ENCODE measurements at places on chromosomes 16 and 17.

DNA sequence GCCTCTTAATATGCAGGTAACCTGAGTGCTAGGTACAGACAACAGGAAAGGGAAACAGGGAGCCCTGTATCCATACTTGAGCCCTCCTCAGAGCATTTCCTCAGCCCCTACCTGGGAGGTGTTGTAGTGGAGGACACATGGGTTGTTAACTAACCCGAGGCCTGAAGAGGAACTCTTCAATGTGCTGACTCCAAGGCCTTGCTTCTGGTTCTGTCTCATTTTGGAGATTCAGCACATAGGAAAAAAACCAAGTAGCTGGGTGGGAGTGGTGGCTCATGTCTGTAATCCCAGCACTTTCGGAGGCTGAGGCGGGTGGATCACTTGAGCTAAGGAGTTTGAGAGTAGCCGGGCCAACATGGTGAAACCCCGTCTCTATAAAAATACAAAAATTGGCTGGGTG, 24.8 kb downstream of the SNX11 start:
- no peak for DNase-seq

- no peak for DNase-seq
These were observed 9.1 kb downstream of the NLE1 start for GRCh38 chr17:35132816-35133550.

DNA sequence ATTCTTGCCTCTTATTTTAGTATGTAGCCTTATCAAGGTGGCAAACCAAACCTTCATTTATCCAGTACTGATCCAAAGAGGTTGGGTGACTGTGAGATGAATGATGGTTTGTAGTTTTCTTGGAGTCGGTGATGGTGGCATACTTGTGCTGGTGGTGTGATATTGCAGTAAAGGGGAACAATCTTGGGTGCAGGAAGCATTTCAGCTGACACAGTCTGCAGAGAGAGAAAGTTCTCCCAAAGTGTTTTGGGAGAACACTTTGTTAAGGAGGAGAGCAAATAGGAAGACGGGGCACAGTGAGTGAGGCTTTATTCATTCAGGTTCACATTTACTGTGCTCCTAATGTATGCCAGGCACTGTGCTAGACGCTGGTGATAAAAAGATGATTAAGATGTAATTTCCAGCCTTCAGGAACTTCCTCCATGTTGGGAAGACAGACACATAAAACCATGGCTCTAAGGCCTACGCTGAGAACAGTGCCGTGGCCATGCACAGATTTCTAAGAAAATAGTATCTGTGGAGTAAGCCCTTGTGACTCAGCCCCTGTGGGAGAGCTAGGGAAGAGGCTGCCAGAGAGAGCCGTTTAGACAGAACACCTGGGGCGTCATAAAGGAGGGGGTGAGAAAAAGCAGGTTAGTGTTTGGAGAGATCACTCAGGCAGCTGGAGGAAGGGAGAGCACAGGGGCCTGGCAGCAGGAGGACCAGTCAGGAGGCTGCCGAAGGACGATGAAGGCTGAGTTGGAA, 13.8 kb downstream of the HEATR3 start:
- no peak for DNase-seq

DNA sequence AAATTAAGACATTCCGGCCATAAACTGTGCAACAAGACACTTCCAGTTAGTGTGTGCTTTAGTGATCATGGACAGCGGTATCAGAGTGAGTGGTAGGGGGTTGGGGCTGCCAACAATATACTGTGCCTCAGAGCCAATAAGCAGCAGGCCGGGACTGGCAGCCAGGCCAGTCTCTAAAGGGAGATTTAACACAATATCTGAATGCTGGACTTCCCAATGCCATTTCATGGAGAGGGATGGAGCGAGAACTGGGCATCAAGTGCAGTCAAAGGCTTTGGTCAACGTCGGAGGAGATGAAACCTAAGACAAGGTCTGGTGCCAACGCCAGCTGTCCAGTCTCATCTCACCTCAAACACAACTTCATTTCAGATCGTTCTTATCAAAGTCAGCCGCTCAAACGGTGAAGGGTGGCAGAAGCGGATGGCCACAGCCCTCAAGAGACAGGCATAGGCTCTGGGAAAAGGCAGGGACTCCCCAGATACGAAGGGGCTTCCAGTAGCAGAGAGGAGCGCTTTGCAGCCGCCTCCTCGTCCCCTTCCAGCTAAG, 935 bp downstream of the USP32 start:
- DNase-seq: no peak

DNA sequence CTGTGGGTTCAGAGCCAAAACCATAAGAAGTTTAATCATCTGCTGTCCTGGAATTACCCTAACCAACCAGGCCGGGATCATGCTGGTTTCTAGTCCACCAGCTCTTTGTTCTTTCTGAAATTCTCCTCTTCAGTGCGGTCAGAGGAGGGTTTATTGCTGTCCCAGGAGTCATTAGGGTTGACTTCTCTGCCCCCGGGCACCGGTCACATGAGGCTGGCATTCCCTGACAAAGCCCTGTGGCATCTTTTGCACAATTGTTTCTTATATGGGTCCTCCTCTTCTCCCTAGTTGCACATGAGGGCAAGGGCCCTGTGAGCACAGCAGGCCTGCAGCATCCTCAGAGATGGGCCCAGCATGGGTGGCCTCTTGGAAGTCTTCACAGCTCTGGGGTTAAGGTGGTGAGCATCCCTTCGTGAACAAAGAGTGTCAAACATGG, 243.9 kb downstream of the IRF8 start:
- no peak for DNase-seq

GRCh38 chr17:79624718-79625478, 14.0 kb upstream of the RBFOX3 start:
- DNase-seq: no peak

GRCh38 chr17:38891441-38891840, 21.6 kb downstream of the LASP1 start:
- DNase-seq: no peak

- no peak for DNase-seq
These were observed 140.6 kb upstream of the TNRC6C start for GRCh38 chr17:77817953-77818352.

- DNase-seq: peak; percentile 65
These were observed 192.4 kb upstream of the GSE1 start for GRCh38 chr16:85420501-85421337.

DNA sequence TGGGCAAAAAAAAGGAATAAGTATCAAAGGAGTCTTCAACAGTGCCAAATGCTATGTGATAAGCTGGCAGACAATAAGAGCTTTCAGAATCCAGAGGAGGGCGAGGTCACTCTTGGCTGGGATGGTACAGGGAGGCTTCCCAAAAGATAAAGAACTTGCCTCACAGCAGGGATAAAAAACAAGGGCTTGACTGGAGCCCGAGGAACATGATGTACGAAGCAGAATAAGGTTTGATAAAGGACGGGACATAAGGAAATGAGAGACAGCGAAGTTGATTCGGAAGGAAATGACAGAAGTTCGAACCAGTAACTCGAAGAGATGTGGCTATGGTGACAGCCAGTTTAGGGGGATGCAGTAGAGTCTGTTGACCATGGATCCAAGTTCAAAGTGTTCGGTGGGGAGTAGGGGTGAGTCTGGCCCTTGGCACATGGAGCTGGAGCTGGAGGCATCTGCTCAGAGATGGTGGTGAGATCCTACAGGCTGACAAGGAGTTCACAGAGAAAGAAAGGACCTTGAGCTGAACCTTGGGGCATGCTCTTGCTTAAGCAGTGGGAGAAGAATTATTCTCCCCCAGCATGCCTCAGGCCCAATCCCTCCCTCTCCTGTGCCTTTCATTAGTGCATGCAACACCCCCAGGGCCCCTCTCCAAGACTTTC, 137.6 kb upstream of the RCVRN start:
- no peak for DNase-seq

DNA sequence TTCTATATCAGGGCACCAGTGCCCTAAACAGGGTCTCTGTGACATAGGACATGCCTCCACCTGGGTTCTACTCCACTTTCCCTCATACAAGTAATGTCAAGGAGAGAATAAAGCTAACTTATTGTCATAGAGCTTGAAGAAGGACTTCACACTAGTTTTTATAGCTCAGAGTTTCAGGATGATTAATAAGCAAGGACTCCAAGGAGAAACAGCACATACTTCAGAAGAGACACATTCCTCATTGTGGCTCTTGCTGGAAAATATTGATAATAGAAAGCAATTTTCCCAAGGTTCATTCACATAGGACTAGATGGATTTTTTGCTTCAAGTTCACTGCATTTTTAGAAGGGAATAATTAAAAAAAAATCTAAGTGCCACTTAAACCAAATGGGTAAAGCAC, 133.3 kb downstream of the CA10 start:
- no peak for DNase-seq

GRCh38 chr16:86626284-86626683, 47.9 kb downstream of the FOXL1 start:
- DNase-seq: no peak

DNA sequence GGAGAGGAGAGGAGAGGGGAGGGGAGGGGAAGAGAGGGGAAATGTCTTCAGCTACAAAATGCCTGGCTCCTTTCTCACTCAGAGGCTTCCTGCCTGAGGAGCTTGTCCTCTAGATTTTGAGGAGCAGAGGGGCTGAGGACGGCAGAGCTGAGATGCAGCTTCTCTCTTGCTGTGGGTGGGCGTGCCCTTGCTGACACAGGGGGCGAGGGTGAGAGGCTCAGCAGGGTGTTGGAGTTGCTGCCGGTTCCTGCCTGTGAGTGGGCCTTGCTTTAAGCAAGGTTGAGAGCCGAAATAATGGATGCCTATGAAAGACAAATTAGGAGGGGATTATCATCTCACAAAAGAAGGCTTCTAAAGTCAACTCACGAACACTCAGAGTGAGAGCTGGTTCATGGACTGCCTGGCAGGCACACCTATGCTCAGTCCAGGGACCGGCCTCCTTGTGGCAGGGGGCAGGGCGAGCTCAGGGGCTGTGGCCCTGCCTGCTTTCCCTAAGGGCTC, 215.6 kb downstream of the MSI2 start:
- no peak for DNase-seq

DNA sequence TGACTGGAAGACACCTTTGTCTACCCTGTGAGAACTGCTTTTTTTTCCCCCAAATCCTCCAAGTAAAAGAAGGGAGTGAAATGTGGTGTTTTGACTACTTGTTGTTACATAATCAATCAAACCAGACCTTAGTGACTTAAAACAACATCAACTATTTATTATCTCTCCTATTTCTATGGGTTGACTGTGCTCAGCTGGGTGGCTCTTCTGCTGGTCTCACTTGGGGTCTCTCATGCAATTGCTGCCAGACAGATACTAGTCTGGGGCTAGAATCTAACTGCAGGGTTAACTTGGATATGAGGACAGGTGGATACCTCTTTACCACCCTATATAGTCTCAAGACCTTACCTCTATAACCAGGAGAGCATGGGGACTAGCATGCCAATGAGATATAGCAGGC, 141.3 kb downstream of the SALL1 start:
- no peak for DNase-seq

DNA sequence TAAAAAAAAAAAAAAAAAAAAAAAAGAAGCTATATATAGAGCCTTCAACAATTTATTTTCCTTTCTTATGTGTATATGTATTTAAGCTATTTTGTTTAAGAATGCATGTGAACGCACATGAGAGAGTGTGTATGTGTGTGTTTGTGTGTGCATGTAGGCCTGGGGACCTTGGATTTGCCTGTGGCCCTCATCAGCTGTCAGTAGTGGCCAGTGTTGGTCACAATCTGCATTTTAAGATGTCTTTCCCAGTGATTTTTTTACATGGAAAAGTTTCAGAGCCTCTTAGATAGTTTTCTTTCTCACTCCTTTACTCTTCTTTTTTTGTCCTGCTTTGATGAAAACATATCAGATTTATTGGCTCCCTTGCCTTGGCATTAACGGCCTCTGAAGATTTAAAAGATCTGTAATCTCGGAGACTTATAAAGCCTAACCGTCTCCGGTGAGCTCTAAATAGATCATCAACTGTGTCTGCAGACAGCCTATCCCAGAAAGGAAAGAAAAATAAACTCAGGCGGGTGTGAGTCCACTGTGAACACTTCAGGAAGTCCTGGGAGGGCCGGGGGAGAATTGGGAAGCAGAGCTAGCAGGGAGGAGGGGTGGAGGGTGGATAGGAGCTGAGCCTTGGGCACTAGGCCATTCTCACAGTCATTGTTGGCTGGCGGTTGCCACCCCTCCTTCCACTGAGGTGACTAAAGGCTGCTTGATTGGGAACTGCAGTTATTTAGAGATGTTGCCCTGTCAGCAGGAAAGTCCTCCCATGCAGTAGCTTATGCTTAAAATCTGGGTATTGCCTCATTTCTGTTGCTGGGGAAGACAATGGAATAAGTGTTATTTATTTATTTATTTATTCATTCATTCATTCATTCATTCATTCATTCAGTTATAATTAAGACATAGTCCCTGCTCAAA, 86.8 kb downstream of the WWP2 start:
- DNase-seq: no peak

DNA sequence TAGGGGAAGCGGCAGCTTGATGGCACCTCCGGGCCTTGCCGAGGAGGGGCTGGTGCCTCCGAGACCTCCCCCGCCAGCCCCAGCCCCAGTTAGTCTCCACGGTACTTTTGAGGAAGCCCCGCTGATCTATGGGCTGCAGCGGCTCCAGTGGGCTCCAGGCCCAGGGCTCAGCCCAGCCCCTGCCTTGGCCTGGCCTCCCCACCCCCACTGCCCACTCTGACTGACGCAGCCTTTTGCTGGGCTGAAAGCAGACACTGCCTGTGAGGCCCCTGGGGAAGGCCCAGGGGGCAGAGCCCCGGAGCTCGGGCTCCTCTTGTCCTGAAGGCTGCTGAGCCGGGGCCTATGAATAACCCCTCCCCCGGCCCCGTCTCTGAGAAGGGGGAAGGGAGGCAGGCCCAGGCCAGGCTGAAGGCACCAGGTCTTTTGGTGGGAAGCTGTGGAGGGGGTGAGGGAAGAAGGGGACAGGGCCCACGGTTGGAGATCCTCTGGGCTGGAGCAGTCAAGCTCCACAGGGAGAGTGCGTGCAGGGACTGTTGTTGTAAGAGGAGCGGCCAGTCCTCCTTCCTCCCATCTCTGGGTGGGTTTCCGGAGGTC, 7.5 kb upstream of the SMTNL2 start:
- no peak for DNase-seq

GRCh38 chr17:6706996-6707395, 6.2 kb downstream of the SLC13A5 start:
- no peak for DNase-seq

- no peak for DNase-seq
These were observed 2.4 kb downstream of the PGAP6 start for GRCh38 chr16:379183-379960.
